Stimulated activated CD4-positive, alpha-beta T cell treated with anti-CD3 and anti-CD28 coated beads, Interleukin-12 subunit alpha, Interleukin-12 subunit beta, amount 100 ng/mL, for 24 hours (primary cell): ENCODE measurements at places on chromosomes 6 and 20.

DNA sequence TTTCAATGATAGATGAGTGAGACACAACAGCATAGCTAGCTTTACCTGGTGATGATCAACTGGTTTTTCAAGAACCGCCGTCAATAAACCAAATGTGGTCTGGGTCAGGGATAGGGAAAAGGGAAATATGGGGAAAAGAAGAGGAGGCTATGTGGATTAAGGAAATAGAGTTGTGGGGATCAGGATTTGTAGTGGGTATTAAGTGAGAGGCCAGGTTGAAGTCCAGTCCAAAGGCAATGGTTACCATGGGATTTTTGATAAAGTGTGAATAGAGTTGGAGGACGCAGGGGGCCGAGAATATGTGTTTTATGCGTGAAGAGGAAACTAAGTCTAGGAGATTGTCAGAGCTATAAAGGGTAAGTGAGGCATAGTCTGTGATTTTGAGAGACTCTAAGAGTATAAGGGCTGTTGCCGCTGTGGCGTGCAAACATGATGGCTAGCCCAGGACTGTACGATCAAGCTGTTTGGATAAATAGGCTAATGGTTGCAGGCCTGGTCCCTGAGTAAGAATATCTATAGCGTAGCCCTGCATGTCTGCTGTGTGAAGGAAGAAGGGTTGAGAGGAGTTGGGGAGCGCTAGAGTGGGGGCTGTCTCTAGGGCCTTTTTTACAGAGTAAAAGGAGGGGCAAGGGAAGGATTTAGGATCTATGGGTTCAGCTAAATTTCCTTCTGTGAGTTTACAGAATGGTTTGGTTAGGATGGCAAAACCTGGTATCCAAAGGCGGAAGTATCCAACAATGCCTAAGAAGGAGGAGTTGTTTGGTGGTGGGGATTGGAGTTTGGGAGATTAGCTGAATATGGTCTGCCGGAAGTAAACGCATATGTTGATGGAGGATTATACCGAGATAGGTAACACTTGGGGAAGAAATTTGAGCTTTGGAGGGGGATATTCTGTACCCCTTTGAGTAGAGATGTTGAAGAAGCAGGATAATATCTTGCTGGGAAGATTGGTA, 749.7 kb upstream of the ADGRB3 start:
- no peak for DNase-seq

DNA sequence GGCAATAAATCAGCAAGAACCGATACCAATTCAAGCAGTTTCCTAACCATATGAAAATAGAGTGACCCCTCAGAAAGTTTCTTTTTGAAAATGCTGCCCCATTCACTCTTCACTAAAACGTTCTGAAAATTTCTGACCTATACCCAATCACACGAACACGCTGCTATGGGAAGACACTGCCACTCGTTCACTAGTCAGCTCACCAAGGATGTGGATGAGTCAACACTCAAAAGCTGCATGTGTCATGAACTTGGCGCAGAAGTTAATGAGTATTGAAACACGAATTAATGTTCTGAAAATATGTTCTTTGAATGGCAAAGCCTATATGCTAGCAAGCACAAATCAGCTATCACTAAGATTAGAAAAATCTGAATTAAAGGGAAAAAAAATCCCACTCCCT, 84.2 kb downstream of the PREP start:
- DNase-seq: no peak

DNA sequence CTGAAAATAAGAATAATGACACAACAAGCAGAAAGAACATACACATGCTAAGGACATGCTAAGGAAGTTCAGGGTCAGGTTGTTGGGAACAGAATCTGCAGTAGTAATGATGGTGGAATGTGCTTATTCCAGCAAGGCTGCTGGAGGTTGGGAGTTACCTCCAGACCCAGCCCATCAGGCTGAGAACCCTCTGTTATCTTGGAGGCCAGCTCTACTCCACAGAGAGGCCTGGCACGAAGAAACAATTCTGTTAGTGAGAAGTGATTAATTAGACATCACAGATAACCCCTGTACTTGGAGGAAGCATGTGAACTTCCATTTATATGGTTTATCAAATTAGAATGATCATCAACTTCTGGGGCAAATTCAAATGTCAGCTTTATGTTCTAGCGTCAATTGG, 22.1 kb upstream of the ARHGAP18 start:
- DNase-seq: no peak

GRCh38 chr6:170584954-170585498, 589 bp upstream of the PDCD2 start:
- DNase-seq: no peak

GRCh38 chr20:35181731-35182130, 9.9 kb downstream of the PROCR start:
- no peak for DNase-seq

DNA sequence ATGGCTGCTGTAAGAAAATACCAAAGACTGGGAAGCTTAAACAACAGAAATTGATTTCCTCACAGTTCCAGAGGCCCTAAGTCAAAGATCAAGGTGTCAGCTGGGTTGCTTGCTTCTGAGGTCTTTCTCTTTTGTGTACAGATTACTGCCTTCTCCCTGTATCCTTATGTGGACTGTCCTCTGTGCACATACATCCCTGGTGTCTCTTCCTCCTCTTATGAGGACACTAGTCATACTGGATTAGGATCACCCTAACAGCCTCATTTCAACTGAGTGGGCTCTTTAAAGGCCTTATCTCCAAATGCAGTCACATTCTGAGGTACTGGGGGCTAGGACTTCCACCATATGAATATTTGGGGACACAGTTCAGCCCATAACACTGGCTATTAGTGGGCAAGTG, 130.0 kb upstream of the DTNBP1 start:
- DNase-seq: no peak

GRCh38 chr6:84059082-84059481, 25.5 kb downstream of the MRAP2 start:
- DNase-seq: no peak

DNA sequence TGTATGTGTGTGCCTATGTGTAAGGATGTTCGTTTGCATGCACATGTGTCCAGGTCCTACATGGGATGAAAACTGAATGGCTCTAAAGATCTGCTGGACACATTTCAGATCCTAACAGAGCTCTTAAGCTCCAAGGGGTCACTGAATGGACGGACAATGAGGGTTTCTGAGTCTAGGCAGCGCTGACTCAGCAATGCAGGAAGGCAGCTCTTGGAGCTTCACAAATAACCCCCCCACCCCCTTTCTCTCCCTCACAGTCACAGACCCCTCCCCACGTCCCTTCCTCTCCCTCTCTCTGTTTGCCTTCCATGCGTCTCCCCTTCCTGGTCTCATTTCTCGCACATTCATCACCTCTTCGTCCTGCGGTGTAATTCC, 369.8 kb downstream of the PREX1 start:
- DNase-seq: no peak

- DNase-seq: peak; percentile 4
Observed at GRCh38 chr6:159595173-159595572, 97.9 kb downstream of the SOD2 start.

DNA sequence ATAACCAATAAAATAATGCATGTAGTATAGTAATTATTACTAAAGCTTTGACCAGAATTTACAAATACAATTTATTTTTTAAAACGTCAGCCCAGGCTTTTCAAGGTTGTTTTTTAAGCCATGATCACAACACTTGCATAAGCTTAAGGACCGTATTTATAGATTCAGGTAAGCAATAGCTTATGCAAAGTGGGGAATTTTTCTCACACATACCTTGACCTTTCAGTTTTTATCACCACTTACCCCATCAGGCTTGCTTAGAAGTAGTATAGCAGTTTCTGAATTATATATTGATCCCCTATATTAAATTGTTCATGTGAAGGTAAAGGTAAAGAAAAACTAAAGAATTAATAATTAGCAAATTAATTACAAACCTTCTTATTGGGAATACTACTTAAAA, 232.3 kb upstream of the FKBP1C start:
- no peak for DNase-seq

- DNase-seq: no peak
Observed at GRCh38 chr6:15914553-15914952, 214.3 kb upstream of the MYLIP start.

DNA sequence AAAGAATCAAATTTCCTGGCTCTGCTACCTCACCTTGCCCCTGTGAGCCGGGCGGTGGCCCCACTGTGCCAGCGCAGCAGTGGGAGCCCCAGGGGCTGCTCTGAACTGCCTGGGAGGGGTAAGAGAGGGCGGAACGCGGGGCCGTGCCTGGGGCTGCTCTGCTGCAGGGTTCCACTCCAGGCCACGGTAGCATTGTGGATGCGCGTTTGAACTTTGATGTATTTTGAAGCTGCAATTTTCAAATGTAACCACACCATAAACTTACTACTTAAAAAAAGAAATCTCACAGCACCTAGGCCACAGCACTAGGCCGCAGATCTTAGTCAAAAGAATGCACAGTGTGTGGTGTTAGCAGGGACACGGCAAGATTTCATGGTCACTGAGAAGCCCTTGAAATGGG, 57.5 kb downstream of the PRDM1 start:
- DNase-seq: no peak

- DNase-seq: no peak
Observed at GRCh38 chr6:19830171-19830570, 7.0 kb upstream of the ID4 start.

DNA sequence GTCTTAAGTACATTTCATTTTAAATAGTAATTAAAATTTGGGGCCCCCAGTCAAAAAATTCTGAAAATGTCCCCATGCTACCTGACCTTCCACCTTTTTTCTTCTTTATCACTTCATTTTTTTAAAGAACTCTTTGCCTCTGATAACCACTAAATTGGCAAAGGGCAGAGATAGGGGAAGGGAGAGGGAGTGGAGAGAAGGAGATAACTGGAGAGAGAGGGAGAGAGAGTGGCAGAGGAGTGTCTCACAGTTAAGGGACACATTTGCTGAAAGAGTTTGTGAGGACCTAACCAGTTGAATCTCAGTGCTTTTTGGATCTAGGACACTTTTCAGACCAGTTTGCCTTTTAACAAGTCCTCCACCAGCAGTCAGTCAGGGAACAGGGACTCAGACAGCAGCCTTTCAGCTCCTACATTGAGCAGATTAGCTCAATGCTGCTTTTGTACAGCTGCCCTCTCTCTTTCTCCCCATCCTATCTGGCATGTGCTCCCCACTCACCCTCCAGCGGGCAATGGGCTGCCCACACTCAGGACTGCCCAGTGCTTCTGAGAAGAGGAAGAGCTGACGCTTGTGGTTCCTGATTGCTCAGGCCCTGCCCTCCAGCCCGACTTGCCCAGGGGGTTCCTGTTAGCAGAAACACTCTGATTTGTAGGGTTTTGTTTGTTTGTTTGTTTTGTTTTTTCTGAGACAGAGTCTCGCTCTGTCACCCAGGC, 14.4 kb downstream of the ARMC2 start:
- no peak for DNase-seq

GRCh38 chr6:157376706-157377230, 4.2 kb upstream of the ZDHHC14 start:
- no peak for DNase-seq

DNA sequence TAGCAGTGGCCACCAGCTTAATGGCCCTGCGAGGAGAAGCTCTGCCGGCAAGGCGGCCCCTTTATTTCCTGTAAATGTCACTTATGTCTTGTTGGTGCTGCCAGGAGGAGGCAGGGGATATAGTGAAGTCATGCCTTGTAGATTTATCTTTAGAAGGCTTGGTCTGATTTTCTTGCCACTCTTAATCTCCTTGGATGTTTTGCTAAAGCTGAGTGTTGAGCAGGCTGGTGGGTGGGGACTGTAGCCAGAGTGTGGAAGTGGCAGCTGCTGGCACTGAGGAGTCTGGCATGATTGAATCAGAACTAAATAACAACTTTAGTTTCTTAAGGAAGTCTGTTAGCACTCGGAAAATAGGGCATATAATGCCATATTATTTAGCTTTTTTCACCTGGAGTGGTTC, 77.9 kb downstream of the PHF20 start:
- no peak for DNase-seq

- DNase-seq: no peak
Observed at GRCh38 chr6:152529369-152529768, 107.8 kb downstream of the SYNE1 start.

- DNase-seq: no peak
Observed at GRCh38 chr6:70396796-70397729, 16.2 kb upstream of the FAM135A start.

DNA sequence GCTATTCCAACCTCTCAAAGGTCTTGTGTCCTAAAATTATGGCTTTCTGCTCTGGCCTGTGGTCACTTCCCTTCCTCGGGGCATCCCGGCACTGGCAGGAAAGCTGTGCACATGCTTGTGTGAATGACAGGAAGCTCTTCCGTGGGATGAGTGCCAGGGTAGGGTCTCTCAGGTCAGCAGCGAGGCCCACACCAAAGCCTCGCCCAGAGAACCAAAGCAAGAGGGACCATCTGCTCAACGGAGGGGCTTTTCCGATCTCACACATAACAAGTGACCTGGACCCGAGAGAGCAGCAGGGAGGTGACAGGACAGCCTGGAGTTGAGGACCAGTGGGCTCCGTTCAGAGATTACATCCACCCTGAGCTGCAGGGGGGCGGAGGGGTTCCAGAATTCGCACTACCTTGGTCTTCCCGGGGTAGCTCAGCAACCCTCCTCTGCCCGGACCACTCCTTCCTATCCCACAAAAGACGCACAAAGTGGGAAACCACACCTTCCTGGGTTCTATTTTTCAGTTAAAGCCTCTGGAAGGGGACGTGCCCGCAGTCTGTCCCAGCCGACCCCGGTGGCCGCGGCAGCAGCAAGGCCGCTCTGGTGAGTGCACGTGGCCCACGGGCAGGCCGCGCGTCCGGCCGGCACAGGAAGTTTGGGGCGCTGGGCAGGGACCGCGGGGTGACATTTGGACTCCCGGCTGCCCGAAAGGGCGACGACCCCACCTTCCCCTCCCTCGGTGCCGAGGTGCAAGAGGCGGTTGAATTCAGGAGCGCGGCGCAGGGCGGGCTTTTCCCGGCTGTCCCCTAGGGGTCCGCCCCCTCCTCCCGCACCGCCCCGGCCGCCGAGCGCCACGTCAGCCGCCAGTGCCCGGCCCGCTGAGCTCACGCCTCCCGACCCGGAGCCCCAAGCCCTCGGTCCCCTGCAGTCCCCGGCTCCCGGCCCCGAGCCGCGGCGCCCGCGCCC, 988 bp downstream of the TXNDC5 start:
- peak; percentile 59 for DNase-seq

DNA sequence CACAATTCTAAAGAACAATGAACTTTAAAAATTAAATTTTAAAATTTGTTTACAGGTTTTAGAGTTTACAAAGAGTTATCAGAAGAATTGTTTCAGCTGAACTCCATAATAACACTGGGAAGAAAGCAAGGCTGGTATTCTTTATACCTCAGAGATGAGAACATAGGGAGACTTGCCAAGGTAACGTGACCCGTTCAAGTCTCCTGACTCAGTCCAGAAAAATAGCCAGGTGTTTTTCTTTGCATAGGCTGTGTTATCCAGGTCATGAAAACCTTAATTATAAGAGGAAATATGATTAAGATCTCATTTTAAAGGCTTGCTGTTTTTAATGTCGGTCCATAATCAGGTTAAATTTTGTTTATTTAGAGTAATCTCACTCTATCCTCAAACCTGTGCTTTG, 8.5 kb upstream of the C6orf141 start:
- no peak for DNase-seq

GRCh38 chr6:21586740-21587178, 6.8 kb upstream of the SOX4 start:
- no peak for DNase-seq

- no peak for DNase-seq
Observed at GRCh38 chr20:23186808-23187207, 100.7 kb upstream of the CD93 start.
